Endothelial cell (in vitro differentiated cells): ENCODE measurements at places on chromosomes 3 and 15.

GRCh38 chr3:32310918-32311839, 72.7 kb downstream of the CMTM8 start:
- peaks cover 41% of the 10 kb centered on the region for H3K4me1 ChIP-seq
- no peaks in the 10 kb centered on the region for H3K36me3 ChIP-seq
- peaks cover 4% of the 10 kb centered on the region for H3K27me3 ChIP-seq

DNA sequence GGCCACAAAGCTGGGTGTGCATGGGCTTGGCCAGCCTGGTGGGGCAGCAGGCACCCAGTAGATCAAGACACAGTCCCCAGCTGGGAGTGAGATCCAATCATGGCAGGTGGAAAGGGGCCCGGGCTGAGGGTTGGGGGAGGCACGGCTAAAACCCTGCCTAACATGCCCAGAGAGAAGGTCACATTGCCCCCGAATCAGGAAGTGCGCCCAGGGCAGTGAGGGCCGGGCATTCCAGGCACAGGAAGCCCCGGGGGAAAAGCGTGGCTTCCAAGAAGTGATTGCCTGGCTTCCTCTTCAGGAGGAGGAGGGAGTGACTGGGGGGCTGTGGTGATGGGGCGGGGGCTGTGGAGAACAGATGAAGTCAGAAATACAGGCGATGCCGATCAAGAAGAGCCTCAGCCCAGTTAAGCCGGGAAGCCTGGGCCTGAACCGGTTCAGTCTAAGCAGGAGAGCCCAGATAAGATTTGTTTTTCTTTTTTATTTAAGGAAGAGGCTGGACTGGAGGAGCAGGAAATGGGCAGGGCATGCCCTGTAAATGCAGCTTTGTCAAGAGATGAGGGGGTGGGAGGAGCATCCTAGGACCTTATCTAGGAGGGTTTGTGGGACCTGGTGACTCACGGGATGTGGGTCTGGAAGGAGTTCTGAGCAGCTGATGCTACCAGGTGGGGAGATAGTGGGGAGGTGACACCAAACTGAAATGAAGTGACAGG, 83.9 kb downstream of the CHSY1 start:
- peak overlapping the region; percentile 37 for H3K4me3 ChIP-seq
- peaks cover 27% of the 10 kb centered on the region for H3K36me3 ChIP-seq
- peaks cover 23% of the 10 kb centered on the region for H3K4me1 ChIP-seq
- peak overlapping the region; percentile 48 for H3K27ac ChIP-seq

DNA sequence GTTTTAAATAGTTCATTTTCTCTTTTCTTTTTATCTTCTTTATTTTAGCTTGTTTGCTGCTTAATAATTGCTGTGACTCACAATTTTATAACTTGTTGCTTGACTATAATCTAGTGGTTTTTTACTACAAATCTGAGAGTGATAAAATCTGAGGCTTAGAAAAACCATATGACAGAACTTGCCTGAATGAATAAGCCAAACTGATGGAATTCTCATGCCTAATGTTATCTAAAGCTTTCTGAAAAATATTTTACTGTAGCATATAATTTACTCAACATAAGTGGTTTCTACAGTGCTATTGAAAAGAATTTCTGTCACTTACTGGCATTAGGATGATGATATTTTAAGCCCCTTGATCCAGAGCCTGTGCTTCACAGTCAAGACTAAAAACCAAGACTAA, 175.1 kb downstream of the VGLL3 start:
- H3K4me1 ChIP-seq: peaks cover 7% of the 10 kb centered on the region
- H3K27ac ChIP-seq: no peak overlapping the region
- DNase-seq: no peak

GRCh38 chr15:70396807-70397206, 299.1 kb upstream of the TLE3 start:
- H3K4me3 ChIP-seq: no peak overlapping the region
- H3K36me3 ChIP-seq: no peaks in the 10 kb centered on the region
- H3K4me1 ChIP-seq: no peaks in the 10 kb centered on the region
- peaks cover 2% of the 10 kb centered on the region for H3K27me3 ChIP-seq

DNA sequence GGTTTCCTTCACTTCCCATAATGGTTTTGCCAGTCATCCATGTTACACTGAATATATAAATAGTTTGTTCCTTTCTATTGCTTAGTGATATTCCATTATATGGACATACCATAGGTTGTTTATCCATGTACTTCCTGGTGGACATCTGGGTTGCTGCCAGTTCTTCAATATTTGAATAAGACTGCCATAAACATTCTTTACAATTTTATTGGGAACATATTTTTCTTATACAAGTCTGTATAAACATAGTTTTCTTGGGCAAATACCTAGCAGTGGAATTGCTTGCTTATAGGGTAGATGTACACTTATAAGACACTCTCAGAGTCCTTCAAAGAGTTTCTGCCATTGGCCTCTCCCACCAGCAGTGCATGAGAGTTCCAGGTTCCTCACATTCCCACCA, 231.4 kb downstream of the OPA1 start:
- H3K27me3 ChIP-seq: peaks cover 4% of the 10 kb centered on the region
- no peak for DNase-seq
- H3K4me1 ChIP-seq: no peaks in the 10 kb centered on the region
- no peaks in the 10 kb centered on the region for H3K36me3 ChIP-seq

GRCh38 chr3:43326891-43327581, 40.7 kb downstream of the SNRK start:
- peaks cover 27% of the 10 kb centered on the region for H3K36me3 ChIP-seq
- H3K27me3 ChIP-seq: no peaks in the 10 kb centered on the region
- H3K4me3 ChIP-seq: no peak overlapping the region

DNA sequence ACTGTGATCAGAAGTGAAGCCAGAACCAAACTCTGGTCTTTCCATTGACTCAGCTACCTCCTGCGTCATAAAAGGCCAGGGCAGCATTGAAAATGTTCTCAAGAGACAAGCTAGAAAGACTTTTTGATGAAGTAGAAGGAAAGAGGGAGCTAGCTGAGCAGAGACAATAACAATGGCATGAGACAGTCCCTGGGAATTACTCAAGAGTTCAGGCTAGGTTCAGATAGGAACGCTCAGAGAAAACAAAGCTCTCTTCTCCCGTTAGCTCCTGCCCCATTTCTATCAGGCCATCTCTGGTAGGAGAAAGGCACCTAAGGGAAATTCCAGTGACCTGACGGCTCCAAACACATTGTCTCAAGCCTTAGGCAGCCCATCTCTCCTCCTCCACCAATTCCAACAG, 7.0 kb upstream of the OXTR start:
- H3K27ac ChIP-seq: no peak overlapping the region
- no peak for DNase-seq
- H3K27me3 ChIP-seq: peaks cover 2% of the 10 kb centered on the region
- no peak overlapping the region for H3K4me3 ChIP-seq
- peaks cover 7% of the 10 kb centered on the region for H3K4me1 ChIP-seq
